ENCODE measurements at places on chromosomes 6 and 20. TPM values are rescaled to one million over a fixed set of nuclear protein-coding genes. Genes with fewer than 3 reads are reported as not detected.

DNA sequence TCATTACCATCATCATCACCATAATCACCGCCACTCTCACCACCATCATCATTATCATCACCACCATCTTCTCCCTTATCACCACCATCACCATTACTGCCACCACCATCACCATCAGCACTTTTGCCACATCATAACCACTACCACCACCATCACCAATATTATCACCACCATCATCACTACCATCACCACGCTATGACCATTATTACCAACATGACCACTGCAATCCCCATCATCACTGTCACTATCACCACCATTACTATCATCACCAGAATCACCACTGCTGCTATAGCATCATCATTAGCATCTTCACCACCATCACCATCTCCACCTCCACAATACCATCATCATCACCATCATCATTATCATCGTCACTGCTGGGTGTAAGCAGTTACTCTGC lies 25.6 kb downstream of the CST1 start:
- DNase-seq, result no peak
- H3K36me3 ChIP-seq, result no peaks in the 10 kb centered on the region
- H3K27me3 ChIP-seq, result no peaks in the 10 kb centered on the region
- H3K4me1 ChIP-seq, result no peaks in the 10 kb centered on the region

- no peak for DNase-seq
- H3K36me3 ChIP-seq, result no peaks in the 10 kb centered on the region
- H3K4me3 ChIP-seq, result no peak overlapping the region
- no peak overlapping the region for H3K27ac ChIP-seq
- H3K27me3 ChIP-seq, result no peaks in the 10 kb centered on the region
- no peaks in the 10 kb centered on the region for H3K4me1 ChIP-seq
These were observed 111.0 kb downstream of the TCP11 start for GRCh38 chr6:35030099-35030498.

DNA sequence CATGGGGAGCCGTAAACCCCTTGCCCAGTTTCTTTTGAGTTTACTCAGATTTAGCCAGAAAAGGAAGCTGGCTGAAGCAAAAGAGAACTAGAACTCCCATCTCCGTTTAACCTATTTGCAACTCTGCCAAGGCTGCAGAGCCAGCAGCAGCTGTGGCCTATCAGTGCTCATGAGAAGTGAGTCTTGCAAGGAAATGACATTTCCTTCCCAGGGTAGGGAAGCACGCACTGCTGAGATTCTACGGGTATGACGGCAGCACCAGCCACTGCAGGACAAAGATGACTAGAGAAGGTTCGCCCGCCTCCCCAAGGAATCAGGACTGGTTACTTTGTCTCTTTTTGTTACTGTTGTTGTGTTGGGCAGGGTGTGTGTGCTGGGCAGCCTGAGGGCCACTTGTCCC lies 47.6 kb downstream of the PPP1R3G start:
- DNase-seq, result no peak
- H3K4me3 ChIP-seq, result no peak overlapping the region

GRCh38 chr6:29702519-29703103 lies 20.6 kb upstream of the HLA-F start:
- no peak overlapping the region for H3K4me3 ChIP-seq
- no peak overlapping the region for H3K27ac ChIP-seq
- H3K36me3 ChIP-seq, result no peaks in the 10 kb centered on the region
- peaks cover 15% of the 10 kb centered on the region for H3K4me1 ChIP-seq
- H3K27me3 ChIP-seq, result peaks cover 43% of the 10 kb centered on the region

DNA sequence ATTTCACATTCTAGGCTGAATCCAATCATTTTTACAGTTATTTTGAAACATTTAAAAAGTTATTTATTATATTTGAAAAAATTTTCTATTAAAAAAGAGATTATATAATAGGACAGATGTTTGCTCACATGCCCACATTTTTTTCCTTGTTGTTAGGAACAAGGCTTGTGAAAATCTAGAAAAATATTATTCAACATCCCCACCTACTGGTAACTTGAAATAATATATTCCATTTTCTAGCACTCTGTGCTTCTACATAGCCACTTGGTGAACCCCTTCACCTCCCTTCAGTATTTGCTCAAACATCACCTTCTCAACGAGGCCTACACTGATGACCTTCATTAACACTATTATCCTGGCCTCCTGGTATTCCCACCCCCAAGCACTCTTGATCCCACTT lies 18.3 kb upstream of the GPRC6A start:
- H3K4me1 ChIP-seq, result no peaks in the 10 kb centered on the region
- H3K36me3 ChIP-seq, result no peaks in the 10 kb centered on the region
- H3K27ac ChIP-seq, result no peak overlapping the region
- H3K27me3 ChIP-seq, result no peaks in the 10 kb centered on the region
- no peak for DNase-seq

- peaks cover 3% of the 10 kb centered on the region for H3K27me3 ChIP-seq
- no peak overlapping the region for H3K27ac ChIP-seq
- DNase-seq, result no peak
- no peaks in the 10 kb centered on the region for H3K4me1 ChIP-seq
- no peak overlapping the region for H3K4me3 ChIP-seq
These were observed 157.2 kb downstream of the SIM1 start for GRCh38 chr6:100307561-100307960.

GRCh38 chr6:122445274-122445673 lies 26.3 kb downstream of the SERINC1 start:
- H3K27ac ChIP-seq, result no peak overlapping the region
- H3K36me3 ChIP-seq, result peaks cover 52% of the 10 kb centered on the region
- H3K4me1 ChIP-seq, result peaks cover 2% of the 10 kb centered on the region

GRCh38 chr6:28165563-28165962 lies 23.9 kb downstream of the ZKSCAN8 start:
- no peaks in the 10 kb centered on the region for H3K27me3 ChIP-seq
- DNase-seq, result no peak
- H3K27ac ChIP-seq, result no peak overlapping the region
- no peak overlapping the region for H3K4me3 ChIP-seq
- H3K4me1 ChIP-seq, result peaks cover 8% of the 10 kb centered on the region
- H3K36me3 ChIP-seq, result peaks cover 9% of the 10 kb centered on the region

- no peaks in the 10 kb centered on the region for H3K27me3 ChIP-seq
- H3K36me3 ChIP-seq, result no peaks in the 10 kb centered on the region
- no peak for DNase-seq
These were observed 295.5 kb downstream of the TAF4 start for GRCh38 chr20:61770113-61770585.

- H3K4me3 ChIP-seq, result peak overlapping the region; percentile 47
- H3K27ac ChIP-seq, result peak overlapping the region; percentile 34
- peaks cover 61% of the 10 kb centered on the region for H3K4me1 ChIP-seq
- peaks cover 24% of the 10 kb centered on the region for H3K36me3 ChIP-seq
- no peak for DNase-seq
These were observed 4.7 kb downstream of the STAU1 start for GRCh38 chr20:49183444-49183843.

DNA sequence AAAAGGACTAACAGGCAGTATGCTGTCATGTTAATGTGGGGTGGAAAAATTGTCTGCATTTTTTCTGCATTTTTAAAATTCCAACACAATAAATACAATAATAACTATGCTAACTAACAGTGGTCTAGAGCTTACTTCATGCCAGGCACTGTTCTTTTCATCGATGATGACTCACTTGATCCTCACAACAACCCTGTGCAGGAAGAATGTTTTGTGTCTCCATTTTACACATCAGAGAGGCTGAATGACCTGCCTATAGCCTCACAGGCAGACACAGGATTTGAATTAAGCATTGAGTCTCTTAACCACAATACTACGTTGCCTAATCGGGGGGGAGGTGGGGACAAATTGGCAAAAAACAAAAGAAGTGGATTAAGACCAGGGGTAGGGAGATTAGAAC lies 26.9 kb upstream of the FANCE start:
- no peaks in the 10 kb centered on the region for H3K27me3 ChIP-seq
- H3K36me3 ChIP-seq, result peaks cover 45% of the 10 kb centered on the region
- H3K27ac ChIP-seq, result no peak overlapping the region
- no peak overlapping the region for H3K4me3 ChIP-seq

GRCh38 chr6:145250436-145250835 lies 484.9 kb downstream of the EPM2A start:
- no peak overlapping the region for H3K4me3 ChIP-seq
- no peaks in the 10 kb centered on the region for H3K27me3 ChIP-seq
- no peak overlapping the region for H3K27ac ChIP-seq
- H3K4me1 ChIP-seq, result no peaks in the 10 kb centered on the region

SLC32A1 gene
- not detected for total RNA-seq

CYP24A1 gene
- total RNA-seq, result not detected

TMEM244 gene
- not detected for total RNA-seq

ANKEF1 gene
- 0.58 TPM for total RNA-seq

FOXF2 gene
- total RNA-seq, result not detected
